ENCODE measurements at places on chromosomes 5 and 9. TPM values are rescaled to one million over a fixed set of nuclear protein-coding genes. Genes with fewer than 3 reads are reported as not detected.

GRCh38 chr9:137448602-137448962 lies 7.4 kb upstream of the ENTPD8 start:
- no peak for DNase-seq

DNA sequence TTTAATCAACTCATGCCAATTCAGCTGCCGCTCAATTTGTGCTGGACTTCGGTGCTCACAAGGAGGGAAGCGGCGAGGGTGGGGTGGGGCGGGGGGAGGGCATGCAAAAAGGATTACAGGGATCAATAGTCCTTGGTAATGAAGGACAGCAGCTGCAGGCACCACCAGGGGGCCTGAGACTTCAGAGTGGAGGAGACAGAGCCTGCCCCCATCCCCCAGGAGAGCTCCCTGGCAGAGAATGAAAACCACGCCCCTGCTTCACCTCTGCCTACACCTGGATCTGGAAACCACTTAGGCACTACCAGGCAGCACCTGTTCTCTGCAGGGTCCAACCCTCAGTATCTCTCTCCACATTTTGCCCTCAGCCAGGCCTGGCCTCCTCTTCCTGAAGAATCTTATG lies 155.6 kb downstream of the TRIM32 start:
- no peak for DNase-seq

GRCh38 chr5:82881571-82882174 lies 195.5 kb downstream of the TMEM167A start:
- DNase-seq = no peak

DNA sequence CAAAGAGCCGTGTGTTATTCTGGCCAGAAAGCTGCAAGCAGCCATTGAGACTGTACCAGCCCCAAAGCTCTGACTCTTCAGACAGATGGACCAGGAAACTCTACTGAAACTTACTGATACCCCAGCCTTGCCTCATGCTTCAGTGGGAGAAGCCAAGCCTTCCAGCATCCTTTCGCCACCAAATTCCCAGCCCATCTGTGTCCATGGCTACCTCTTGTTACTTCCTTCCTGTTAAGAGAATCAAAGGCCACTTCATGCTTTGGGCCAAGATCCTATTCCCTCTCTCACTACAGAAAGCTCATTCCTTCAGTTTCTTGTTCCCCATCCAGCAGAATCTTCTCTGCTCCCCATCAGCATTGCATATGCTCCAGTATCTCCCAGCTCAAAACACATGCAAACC lies 46.9 kb upstream of the FREM1 start:
- no peak for DNase-seq

DNA sequence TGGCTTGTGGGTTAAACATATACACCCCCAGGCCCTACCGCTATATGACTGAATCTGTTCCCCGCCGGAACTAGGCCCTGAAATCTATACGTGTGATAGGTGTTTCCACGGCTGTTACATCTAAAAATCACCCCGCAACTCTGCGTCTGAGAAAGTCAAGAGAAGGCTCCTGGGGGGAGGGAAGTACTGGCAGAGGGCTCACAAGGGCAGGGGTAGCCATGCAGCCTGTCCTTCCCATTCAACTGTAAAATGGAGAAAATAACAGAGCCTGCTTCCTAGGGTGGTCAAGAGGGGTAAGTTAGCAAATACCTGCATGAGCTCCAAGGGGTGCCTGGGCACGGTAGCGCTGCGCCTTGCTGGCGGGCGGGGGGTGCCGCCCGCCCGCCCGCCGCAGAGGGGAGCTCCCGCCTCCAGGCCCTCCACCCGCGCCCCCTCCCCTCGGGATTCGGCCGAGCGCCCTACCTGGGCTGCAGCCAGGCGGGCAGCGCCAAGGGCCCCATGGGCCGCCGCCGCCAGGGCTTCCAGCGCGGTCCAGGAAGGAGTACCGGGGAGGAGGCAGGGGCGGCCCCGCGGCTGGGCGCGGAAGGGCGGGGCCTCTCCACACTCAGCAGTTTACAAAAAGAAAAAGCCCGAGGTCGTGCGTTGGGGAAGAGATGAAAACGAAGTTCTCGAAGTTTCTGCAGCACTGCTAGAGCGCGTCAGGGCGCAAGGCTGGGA lies at the start of gene HACD4:
TSS of gene HACD4 (minus strand) at position 550 of the 717 bp plus-strand sequence. CDS start at position 500, 50 bp downstream.
- peak; percentile 58 for DNase-seq

DNA sequence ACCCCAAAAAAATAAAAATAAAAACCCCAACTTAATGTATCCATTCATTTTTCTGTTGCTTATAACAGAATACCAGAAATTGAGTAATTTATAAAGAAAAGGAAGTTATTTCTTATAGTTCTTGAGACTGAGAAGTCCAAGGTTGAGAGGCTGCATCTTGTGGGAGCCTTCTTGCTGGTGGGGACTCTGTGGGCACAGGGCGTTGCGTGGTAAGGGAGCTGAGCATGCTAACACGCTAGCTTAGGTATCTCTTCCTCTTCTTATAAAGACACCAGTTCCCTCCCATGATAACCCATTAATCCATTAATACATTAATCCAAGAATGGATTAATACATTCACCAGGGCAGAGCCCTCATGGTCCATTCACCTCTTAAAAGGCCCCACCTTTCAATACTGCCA lies 150.9 kb downstream of the ZSWIM6 start:
- DNase-seq = no peak

- no peak for DNase-seq
These were observed 33.4 kb downstream of the GRIA1 start for GRCh38 chr5:153523831-153524230.

- DNase-seq = peak; percentile 21
These were observed 77.0 kb downstream of the ZCCHC7 start for GRCh38 chr9:37197158-37198038.

- DNase-seq = no peak
These were observed 672.9 kb downstream of the NR2F1-AS1 start for GRCh38 chr5:92907938-92908606.

GRCh38 chr9:16689351-16689938 lies 181.0 kb downstream of the BNC2 start:
- no peak for DNase-seq

- DNase-seq = no peak
These were observed 390.6 kb downstream of the DNAH5 start for GRCh38 chr5:13553896-13554295.

GRCh38 chr9:36835271-36835996 lies 198.6 kb downstream of the PAX5 start:
- no peak for DNase-seq

GRCh38 chr9:94174164-94174563 lies 84.9 kb upstream of the ZNF169 start:
- DNase-seq = no peak

- no peak for DNase-seq
These were observed 2.3 kb upstream of the EFNA5 start for GRCh38 chr5:107673039-107673367.

- DNase-seq = no peak
These were observed 230.0 kb upstream of the RGMB start for GRCh38 chr5:98543490-98543889.

DNA sequence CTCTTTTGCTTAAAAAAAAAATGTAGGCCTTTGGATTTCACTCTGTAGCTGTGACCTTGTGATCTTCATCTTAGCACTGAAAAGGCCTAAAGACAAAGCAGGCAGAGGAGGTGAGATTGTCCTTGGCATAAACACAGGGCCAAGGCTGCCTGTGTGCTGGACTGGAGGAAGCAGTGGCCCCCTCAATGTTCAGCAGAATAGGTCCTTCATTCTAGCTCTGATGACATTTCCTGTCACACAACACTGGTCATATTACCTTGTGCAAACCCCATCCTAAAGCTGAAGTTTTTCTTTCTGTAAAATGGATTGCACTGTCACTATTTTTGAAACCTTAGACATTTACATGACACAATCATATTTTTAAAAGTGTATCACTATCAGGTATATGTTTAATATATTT lies 147.4 kb downstream of the INSYN2B start:
- no peak for DNase-seq

GRCh38 chr9:11269036-11269435 lies 656.2 kb upstream of the PTPRD start:
- DNase-seq = no peak

- DNase-seq = no peak
These were observed 170.1 kb upstream of the ZNF618 start for GRCh38 chr9:113705928-113706519.

GRCh38 chr5:150624334-150625163 lies 15.9 kb upstream of the SYNPO start:
- DNase-seq = no peak

GRCh38 chr5:39783756-39784421 lies 359.1 kb upstream of the DAB2 start:
- DNase-seq = no peak

GRCh38 chr9:77885104-77885672 lies 146.4 kb downstream of the GNAQ start:
- DNase-seq = no peak

DNA sequence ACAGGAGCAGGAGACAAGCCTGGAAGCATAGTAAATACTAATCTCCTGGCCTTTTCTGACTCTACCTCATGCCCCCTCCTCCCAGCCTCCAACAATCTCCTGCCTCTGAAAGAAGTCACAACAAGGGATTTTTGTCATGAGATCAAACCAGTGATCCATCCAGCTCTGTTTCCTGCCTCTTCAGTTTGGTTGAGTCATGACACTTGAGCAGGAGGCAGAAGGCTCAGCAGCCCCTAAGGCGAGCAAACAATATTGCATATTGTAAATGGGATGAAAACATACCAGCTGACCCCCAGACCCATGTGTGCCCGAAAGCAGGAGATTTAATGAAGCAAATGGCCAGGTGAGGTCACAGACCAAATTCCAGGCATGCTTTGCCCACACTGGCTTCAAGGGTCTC lies 272.8 kb downstream of the GAS1 start:
- no peak for DNase-seq

- DNase-seq = no peak
These were observed 7.2 kb downstream of the CDC37L1 start for GRCh38 chr9:4686584-4686983.

GRCh38 chr9:126482361-126483044 lies 131.2 kb upstream of the LMX1B start:
- no peak for DNase-seq

DNA sequence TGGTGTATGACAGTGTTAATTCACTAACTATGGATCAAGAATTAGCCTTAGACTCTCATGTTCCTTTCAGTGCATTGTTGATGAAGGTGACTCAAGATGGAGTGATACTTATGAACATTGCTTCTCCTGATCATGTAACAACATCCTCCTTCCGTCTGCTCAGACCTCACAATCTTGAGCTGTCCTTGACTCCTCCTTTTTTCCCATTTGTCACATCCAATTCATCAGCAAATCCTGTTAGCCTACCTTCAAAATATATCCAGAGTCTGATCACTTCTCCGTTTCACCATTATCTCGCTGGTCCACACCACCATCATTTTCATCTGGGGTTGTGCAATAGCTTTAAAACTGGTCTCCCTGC lies 9.2 kb upstream of the SEMA6A start:
- DNase-seq = no peak

GRCh38 chr9:127004946-127005769 lies 90.6 kb downstream of the RALGPS1 start:
- DNase-seq = peak; percentile 89

DNA sequence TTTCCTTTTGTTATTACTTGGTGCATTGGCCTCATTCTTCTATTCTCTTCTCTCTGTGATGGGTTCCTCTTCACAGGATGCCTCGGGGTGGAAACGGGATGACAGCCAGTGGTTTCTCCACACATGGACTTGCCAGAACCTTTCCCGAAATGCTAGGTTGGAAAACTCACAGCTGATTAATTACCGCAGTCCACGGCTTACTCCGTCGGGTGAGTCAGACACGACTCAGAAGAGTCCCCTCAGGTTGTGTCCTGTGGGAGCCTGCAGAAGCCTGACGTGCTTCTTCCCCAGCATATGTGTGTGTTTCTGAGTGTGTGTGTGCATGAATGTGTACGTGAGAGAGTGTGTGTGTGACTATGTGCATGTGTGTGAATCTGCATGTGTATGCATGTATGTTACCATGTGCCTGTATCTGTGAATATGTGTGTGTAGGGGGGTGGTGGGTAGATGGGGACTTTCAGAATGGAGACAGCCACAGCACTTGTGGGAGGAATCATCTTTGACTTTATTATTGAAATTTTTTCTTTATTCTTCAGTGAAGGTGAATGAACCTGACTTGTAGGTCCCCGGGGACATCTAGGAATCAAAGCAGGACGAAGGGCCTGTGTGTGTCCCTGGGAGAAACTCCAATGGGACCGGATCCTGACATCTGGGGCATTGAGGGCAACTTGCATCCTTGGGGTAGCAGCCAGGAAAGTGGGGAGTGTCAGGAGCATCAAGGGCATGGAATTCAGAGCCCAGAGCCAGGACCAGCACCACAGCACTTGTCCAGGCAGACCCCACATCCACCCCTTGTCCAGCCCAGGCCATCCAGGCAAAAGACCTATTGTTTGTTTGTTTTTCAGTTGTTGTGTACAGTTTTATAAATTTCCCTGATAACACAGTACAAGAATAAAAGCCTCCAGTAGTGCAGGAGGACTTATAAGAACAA lies 21.9 kb upstream of the MED10 start:
- DNase-seq = no peak

DNA sequence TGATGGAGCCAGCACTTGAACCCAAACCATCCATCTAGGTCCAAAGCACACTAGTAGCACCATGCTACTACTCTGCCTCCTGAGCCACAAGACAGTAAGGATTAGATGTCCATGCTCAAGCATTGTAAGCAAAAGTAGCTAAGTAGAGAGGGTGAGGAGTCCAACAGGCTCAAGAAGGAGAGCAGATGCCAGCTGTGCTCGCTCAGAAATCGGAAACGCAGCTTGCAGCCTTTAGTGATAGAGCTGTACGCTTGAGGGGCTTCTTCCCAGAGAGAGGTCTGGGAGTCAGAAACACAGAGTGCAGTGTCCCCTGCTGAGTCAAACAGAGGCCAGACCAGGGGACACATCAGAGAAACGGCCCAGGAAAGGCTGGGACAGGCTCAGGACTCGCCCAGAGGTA lies 32.7 kb upstream of the GABRP start:
- no peak for DNase-seq

- DNase-seq = no peak
These were observed 379.4 kb downstream of the SEMA5A start for GRCh38 chr5:9166202-9167112.

- no peak for DNase-seq
These were observed 66.3 kb upstream of the PAPPA start for GRCh38 chr9:116087246-116087645.

DNA sequence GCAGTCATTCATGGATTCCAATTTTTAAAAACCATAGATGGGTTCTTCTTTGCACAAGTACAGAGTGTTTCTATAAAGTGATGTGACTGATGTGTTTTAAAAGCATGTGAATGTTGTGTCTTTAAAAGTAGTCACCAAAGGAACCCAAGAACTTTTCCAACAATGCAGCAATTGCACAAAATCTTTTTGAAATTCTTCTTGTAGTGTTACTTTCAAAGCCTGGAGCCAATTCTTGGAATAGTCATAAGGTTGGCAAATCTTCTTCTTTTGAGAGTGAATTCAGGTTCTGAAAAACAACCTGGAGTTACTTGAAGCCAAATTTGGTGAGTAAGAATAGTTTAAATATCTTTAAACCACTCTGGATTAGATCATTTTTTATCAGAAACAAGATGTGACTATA lies 10.5 kb downstream of the GRAMD2B start:
- no peak for DNase-seq

RASA1 gene
- 15.4 TPM for total RNA-seq

TTC23L gene
- 0.20 TPM for total RNA-seq

TNC gene
- 0.05 TPM for total RNA-seq

ST6GALNAC4 gene
- 30.2 TPM for total RNA-seq

POLE3 gene
- 63.6 TPM for total RNA-seq

TMEM245 gene
- 24.4 TPM for total RNA-seq

ZDHHC21 gene
- total RNA-seq = 2.7 TPM

FREM1 gene
- total RNA-seq = 0.27 TPM

CXXC5 gene
- 2.7 TPM for total RNA-seq

SMAD5 gene
- total RNA-seq = 9.1 TPM

PHYKPL gene
- total RNA-seq = 92.8 TPM

CCIN gene
- total RNA-seq = 0.36 TPM

SPACA9 gene
- total RNA-seq = 0.52 TPM

Data from CD4-positive, alpha-beta T cell (primary cell).